ENCODE measurements at places on chromosomes 7 and 10.

DNA sequence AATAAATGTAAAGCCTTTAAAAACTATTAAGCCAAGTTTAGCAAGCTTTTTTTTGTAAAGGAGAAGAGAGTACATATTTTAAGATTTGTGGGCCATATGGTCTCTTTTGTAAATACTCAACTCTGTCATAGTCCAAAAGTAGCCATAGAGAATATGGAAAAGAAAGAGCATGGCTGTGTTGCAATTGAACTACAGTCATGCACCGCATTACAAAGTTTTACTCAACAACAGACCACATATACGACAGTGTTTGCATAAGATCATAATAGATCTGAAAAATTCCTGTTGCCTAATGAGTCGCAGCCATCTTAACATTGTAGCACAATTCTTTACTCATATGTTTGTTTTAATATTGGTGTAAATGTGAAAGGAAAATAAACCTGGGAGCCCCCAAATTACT, 440.8 kb downstream of the HTR7 start:
- no peak for DNase-seq

DNA sequence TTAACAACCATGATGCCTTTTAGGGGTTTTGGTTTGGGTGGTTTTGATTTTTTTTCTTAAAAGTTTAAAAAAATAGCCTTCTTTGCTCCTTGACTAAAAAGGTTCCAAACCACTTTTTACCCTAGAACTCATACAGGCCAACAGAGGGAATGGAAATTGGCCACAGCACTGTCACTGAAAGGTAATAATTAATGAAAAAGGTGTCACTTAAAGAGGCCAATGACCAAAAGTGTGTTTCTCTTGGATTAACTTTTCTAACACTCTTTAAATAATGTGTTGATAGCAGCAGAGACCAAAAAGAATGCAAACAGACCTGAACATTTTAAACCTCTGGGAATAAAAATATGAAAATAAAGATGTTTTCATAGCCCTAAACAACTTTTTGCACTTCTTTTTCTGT, 221.1 kb upstream of the TCF7L2 start:
- DNase-seq: no peak

DNA sequence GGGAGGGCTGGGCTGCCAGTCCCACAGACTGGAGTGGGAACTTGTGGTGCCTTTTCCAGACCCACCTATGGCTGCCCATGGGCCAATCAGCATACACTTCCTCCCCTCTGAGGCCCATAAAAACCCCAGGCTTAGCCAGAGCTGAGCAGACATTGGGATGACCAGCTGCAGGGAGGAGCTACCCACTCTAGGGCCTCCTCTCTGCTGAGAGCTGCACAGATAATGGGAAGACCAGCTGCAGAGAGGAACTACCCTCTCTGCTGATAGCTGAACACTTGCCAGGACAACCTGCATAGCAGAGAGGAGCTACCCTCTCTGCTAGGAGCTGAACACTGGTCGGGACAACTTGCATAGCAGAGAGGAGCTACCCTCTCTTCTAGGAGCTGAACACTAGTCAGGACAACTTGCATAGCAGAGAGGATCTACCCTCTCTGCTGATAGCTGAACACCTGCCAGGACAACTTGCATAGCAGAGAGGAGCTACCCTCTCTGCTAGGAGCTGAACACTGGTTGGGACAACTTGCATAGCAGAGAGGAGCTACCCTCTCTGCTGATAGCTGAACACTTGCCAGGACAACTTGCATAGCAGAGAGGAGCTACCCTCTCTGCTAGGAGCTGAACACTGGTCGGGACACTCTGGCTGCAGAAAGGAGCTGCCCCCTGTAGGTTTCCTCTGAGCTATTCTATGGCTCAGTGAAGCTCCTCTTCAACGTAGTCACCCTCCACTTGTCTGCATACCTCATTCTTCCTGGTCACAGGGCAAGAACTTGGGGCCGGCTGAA, 88.3 kb upstream of the CACUL1 start:
- no peak for DNase-seq

- no peak for DNase-seq
Measured at GRCh38 chr7:23334482-23335056, 35.4 kb downstream of the MALSU1 start.

DNA sequence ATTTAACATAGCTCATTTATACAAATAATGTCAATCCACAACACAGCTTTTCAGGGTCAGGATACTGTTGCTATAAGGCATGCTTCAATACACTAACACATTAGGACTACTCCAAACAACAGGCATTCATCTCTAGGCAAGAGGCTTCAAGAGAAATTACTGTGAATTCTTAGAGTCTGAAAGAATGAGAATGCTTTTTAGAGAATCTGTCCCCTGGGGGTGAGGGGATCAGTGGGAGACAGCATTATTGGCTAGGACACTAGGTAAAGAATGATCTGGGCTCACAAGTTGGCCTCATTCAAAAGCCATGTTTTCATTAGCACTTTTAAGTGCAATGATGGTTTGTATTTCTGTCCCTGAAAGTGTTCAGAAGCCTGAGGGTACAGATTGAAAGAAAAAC, 132.6 kb downstream of the SEMA3D start:
- DNase-seq: no peak

- no peak for DNase-seq
Measured at GRCh38 chr7:44827567-44827966, 20.3 kb downstream of the H2AZ2 start.

DNA sequence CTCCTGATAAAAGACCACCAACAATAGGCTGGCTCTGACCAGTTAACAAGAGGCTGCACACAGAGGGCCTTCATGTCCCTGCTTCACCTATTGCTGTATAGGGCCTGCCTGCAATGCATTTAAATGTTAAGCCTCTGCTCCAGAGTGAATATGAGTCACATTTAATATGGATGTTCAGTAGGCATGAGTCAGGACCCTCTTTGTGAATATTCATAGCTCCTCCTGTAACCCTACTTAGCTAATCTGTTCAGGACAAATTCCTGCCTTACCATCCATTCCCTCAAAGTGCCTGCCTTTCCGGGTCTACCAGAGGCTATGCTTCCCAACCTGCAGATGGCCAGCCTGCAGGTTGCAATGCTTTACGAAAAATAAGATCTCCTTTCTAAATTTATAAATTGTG, 32.5 kb downstream of the ARHGAP22 start:
- DNase-seq: no peak

DNA sequence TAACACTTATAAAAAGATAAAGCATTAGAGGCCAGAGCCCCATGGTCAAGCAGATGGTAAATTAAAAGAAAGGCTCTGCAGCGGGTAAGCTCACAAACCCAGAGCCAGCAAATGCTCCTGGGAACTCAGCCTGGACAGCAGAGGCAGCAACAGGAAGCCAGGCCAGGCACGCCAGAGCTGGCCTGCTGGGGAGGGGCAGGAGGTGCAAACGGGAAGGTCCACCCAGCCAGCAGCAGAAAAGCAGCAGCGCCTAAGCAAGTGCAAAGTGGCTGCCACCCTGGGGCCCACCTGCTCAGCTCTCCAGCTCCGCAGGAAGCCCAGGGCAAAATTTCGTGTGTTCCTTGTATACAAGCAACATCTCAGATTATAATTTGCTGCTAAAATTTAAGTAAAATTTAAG, 82.7 kb upstream of the GPR22 start:
- DNase-seq: no peak

DNA sequence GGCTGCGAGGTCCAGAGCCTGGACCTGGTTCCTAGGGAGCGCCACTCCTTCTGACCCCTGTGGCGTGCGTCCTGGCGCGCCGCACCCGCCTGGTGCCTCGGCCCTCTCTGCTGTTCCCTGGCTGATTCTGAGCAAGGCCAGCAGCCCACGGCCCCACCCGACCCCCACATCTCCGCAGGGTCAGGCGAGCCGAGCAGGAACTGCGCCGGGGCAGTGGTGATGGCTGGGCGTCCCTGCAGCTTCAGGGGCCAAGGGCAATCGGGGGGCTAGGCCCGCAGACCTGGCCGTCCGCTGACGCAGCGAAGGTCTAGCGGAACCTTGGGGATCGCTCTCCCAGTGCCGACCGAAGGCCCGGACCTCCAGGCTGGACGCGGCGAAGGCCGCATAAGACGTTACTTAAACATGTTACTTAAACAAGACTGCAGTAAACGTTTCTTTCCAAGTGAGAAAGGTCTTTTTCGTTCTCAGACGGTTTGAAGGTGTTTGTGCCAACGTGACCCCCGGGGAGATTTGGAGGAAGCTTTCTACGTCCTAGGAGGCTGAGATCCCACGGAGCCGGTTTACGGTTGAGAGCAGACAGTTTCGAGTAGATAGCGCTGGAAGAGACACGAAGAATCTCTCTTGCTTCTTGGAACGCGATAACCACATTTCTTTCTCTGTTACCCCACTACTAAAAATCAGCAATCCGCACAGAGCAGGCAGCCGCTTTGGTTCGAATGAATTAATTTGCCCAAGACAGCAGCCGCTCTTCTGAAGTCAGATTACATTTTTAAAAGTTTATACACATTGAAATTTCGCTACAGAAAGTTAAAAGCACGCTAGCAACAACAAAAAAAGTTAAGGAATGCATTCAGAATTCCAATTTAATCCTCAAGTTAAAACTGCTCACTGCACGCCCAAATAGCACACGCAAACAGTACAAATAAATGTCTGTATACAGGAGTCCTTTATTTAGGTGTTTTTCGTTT, 4.9 kb upstream of the NKX2-3 start:
- DNase-seq: no peak

DNA sequence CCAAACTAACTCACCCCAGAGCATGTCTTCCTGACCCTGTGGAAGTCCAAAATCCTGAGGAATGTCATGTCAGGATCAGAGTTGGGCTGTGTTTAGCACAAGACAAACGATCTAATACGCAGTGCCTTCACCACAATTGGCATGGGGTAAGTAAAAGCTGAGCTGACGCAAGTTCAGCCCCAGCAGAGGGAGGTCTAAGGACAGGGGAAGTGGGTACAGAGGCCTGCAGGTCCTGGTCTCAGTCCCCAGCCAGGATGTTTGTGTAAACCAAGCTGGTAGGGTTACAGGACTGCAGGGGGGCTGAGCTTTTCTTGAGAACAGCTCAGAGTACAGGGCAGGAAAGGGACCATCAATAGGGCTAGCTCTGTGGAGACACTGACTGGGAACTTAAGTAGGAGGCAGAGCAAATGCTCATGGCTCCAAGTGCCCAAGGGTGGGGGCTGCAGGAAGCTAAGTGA, 5.3 kb upstream of the KCNIP2 start:
- no peak for DNase-seq

DNA sequence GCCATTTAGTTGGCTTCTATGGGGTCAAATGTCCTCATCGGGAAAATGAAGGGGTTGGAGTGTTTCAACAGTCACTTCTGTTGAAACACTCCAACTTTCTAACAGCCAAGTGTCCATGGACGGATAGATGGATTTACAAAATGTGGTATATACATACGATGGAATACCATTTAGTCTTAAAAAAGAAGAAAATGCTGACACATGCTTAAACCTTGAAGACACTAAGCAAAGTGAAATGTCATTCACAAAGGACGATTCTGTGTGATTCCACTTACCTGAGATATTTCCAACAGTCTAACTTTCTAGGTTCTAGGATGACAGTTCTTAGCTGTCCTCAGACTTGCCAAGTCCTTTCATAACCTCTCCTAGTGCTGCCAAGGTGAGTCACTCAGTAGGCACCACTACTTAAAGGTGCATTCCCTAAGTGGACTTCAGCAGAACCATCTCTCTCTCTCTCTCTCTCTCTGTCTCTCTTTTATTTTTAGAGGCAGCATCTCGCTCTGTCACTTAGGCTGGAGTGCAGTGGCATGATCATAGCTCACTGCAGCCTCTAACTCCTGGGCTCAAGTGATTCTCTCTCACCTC, 69.0 kb downstream of the DENND2A start:
- no peak for DNase-seq

- no peak for DNase-seq
Measured at GRCh38 chr7:36310897-36311296, 78.8 kb upstream of the ANLN start.

DNA sequence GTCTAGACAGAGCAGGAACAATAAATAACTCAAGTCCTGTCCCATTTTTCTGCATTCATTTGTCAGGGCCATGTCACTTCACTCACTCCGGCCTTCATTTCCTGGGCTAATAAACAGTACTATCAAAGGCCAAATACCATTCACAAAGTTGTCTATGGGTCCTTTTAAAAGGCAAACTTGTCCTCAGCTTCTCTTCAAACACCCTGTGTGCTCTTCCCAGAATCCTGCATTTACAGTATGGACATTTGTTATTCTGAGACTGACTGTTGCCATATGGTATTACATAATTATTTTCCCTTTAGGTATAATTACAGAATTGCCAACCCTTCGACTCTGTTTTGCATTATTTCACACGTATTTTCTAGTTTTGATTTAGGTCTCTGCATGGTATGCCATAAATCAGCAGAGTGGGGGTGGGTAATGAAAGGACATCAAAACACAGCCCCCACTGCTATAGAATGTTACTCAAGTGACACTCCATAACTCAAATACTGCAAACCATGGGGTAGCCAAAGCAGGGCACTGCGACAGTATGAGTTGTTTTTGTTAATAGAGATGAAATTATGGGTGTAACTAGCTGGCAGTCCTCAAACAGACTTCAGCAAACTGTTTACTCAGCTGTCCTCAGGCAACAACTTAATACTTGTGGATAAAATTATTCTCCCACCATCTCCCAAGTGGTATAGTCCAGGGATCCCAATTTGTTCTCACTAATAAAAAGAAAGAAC, 183.7 kb downstream of the TRIL start:
- no peak for DNase-seq

- no peak for DNase-seq
Measured at GRCh38 chr7:124996778-124997177, 67.2 kb upstream of the POT1 start.

DNA sequence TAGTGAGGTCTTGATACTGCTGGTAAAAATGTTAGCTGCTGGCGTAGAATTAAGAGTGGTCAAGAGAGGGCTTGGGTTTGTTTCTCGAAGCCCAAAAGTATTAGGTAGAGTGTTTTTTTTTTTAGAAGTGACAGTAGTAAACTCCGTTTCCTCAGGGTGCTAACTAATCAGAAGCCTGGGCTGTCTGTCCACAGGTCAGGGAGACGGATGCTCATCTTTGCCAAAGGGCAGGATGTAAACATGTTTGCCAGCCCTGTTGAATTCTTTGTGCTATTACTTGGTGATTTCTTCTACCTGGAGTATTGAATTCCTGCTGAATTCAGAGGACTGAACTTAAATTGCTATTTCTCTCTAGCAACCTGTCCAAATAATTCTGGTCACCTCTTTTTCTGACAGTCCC, 117.1 kb downstream of the SND1 start:
- DNase-seq: no peak

DNA sequence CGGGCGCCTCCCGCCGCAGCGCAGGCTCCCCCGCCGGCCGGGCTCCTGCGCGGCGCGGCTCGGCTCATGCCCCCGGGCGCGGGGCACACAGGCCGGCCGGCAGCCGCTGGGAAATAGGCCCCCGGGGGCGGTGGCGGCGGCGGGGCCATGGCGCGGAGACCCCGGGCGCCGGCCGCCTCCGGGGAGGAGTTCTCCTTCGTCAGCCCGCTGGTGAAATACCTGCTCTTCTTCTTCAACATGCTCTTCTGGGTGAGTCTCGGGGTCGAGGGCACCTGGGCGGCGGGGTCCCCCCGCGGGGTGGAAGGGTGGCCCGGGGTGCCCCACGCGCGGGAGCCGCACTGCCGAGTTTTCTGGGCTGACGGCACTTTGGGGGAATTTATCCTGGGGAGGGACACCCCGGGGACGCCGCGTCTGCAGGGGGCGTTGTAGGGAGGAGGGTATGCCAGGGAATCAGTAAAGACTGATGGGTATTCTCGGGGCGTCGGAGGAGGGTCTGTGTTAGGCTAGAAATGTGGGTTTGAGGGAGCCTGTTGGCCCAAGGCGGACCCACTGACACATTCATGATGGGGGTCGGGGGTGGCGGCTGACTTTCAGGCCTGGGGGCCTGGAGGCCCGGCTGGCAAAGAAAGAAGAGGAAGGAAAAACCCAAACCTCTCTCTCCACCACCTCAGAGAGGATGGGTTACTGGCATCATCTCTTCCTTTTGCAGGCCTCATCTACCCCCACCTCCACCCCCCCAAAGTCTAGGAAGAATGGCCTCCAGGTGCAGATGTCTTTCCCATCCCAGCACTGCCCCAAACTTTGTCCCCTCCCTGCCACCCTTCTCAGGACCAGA, 544 bp downstream of the TSPAN33 start:
- peak; percentile 10 for DNase-seq

All from effector CD4-positive, alpha-beta T cell (primary cell).